Left ventricle myocardium inferior (tissue), 1 donor: ENCODE measurements at places on chromosomes 5 and 9.

- DNase-seq = no peak
Measured at GRCh38 chr5:68380078-68380477, 164.5 kb downstream of the PIK3R1 start.

- DNase-seq = no peak
Measured at GRCh38 chr9:90807006-90807405, 5.4 kb downstream of the SYK start.

- no peak for DNase-seq
Measured at GRCh38 chr5:155768332-155768731, 558.6 kb upstream of the SGCD start.

- DNase-seq = no peak
Measured at GRCh38 chr5:4553130-4553529, 587.0 kb upstream of the ADAMTS16 start.

GRCh38 chr5:156387391-156387790, 60.4 kb downstream of the SGCD start:
- DNase-seq = no peak

GRCh38 chr9:37040508-37041127, 6.5 kb upstream of the PAX5 start:
- DNase-seq = no peak

DNA sequence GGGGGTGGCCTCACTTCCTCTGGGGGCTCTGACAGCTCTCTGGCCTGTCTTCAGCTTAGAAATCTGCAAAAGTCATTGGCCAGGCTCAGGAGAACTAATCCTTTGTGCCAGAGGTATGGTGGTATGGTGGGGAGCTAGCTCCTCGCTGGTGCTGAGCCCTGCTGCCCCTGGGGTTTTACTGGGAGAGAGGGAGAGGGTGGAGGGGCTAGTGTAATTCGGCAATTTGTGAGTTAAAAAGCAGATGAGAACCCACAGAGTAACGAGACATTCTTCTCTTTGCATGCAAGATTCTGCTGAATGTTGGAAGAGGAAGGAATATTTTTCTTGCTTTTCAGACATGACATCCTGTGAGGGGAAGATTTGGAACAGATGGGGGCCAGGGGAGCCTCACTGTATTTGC, 65.5 kb upstream of the SPRY4 start:
- DNase-seq = no peak

- no peak for DNase-seq
Measured at GRCh38 chr9:13354733-13355132, 75.2 kb upstream of the MPDZ start.
